ENCODE measurements at places on chromosomes 2 and 18. TPM values are rescaled to one million over a fixed set of nuclear protein-coding genes. Genes with fewer than 3 reads are reported as not detected.

DNA sequence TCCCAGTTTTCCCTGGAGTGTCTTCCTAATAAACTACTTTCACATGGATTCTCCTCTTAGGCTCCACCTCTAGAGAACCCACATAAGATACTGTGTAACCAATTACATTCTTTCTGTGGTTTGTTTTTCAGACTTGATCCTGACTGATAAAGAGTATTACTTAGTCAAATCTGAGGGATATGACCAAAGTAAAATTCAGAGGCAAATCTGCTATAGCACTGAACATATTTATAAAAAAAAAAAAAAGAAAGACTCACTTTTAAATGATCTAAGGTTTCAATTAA lies 13.9 kb downstream of the CKAP2L start:
- no peak for DNase-seq

Gene CLEC4F
- 0.72 TPM for total RNA-seq

DNA sequence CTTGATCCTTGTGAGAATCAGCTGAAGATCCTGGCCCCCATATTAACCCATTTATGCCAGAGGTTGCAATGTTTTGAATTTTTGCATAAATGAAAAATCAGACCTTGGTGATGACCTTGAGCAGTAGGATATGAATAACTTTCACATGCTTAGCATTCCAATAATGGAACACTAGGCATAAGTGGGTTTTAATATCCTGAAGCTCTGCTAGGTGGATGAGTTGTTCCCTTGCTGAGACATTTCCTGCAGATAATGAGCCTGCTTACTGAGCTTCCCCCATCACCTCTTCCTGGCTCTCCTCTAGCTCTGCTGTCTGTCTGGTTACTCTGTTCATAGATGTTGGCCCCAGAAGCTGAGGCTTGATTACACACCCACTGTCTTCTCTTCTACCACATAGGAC lies 25.5 kb upstream of the SEC11C start:
- DNase-seq = no peak

DNA sequence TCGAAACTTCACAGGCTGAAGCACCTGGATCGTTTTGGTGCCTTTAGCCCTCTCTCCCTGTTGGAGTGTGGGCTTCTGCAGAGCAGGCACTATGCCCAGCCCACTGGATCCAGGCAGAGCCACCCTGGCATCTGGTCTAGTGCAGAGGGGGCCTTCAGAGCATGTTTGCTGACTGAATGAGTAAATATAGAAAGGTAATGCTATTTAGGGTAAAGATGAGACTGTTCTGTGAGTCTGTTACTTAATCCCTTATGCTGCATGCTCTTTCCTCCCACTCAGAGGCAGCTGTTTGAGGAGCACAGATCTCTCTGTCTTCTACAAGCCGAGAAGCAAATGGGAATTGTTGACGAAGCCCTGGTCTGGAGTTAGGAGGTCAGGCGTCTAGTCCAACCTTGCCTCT lies 130.2 kb downstream of the RGPD3 start:
- no peak for DNase-seq

GRCh38 chr2:11481789-11482472 lies 16.0 kb upstream of the E2F6 start:
- DNase-seq = no peak

- no peak for DNase-seq
These were observed 377.4 kb upstream of the CRIM1 start for GRCh38 chr2:35978218-35978617.

Gene EVX2
- not detected for total RNA-seq

Gene SPATS2L
- 67.5 TPM for total RNA-seq

Gene SGO2
- total RNA-seq = 1.7 TPM

DNA sequence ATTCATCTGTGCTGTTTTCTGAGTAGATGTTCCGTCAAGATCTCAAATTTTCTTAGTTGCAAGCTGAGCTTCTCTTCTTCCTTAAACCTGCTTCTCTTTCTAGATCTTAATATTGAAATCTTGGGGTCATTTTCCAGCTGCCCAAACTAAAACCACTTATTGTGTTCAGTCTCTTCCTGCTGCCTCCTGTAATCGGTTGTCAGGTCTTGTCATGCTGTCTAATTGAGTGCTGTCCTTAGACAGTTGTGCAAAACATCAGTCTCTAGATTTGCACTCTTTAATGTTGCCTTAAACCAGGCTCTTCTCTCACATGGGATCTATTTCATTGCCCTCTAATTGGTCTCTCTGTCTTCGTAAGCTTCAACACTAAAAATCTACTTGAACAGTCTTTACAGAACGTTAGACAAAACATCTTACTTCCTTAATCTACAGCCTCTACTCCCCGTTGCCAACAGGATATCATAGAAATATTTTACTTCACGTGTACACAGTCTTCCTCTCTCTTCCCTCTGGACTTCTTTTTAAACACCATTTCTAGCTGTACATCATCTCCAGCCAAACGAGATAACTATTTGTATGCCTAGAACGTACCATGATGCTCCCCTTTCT lies 34.9 kb downstream of the GPD2 start:
- no peak for DNase-seq

Gene SCN7A
- 5.0 TPM for total RNA-seq

- no peak for DNase-seq
These were observed 27.2 kb downstream of the PXDN start for GRCh38 chr2:1717113-1717512.
